ENCODE measurements at places on chromosomes 6 and 20.

DNA sequence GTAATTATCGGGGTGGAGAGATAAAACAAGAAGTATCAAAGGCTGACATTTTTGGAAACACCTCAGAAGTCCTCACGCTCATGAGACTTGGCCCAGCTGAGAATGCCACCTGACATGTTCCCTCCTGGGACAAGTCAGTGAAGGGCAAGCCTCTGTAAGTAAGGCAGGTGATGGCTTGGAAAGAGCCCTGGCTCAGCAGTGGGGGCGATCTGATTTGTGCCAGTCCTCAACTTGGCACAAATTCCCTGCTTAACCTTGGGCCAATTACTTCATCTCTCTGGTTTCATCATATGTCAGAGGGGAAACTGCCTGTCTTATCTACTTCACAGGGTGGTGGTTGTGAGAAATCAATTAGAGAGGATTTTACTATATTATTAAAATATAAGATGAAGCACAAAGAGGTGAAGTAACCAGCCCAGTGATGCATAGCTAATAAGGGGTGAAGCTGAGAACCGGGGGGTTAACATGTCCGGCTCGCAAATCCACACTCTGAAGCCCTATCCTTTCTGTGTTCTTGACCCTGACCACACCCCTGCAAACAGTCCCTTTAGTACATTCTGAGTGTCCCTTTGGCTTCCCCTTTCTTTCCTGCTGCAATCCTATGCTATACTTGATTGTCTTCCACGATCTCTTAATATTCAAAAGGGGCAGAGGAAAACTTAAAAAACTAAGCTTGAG, 8.8 kb upstream of the MOCS1 start:
- no peak for DNase-seq

- peak; percentile 71 for DNase-seq
These were observed 12.4 kb upstream of the SPDEF start for GRCh38 chr6:34568341-34569201.

DNA sequence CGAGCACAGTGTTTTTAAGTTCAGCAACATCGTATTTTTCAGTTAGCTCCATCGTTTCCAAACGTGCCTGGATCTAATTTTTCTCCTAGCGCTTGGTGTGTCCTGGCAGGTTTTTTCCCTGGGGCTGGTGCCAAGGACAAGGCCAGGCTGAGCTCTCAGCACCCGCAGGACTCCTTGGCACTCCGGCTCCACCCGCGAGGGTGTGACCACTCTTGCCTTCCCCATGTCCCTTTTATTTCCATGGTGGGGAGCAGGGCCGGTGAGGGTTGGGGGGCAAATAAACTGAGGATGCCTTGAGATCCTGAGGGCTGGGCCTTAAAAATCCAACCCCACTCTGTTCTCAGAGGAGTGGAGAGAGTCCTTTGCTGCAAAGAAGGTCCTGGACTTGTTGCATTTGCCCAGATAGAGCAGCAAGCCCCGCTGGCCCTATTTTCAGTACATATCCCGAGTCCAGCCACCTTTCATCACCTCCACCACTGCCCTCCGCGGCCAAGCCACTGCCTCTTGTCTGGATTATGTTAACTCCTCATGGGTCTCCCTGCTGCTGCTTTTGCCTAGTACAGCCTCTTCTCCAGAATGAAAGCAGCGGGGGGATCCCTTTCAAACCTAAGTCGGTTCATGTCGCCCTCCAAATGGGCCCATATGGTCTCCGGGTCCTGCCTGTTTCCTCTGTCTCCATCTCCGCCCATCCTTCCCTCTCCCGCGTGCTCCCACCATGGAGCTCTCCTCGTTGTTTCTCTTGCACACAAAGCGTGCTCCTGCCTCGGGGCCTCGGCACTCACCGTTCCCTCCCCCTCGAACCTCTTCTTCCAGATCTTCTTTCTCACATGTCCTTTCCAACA, 4.5 kb upstream of the RAB44 start:
- no peak for DNase-seq

DNA sequence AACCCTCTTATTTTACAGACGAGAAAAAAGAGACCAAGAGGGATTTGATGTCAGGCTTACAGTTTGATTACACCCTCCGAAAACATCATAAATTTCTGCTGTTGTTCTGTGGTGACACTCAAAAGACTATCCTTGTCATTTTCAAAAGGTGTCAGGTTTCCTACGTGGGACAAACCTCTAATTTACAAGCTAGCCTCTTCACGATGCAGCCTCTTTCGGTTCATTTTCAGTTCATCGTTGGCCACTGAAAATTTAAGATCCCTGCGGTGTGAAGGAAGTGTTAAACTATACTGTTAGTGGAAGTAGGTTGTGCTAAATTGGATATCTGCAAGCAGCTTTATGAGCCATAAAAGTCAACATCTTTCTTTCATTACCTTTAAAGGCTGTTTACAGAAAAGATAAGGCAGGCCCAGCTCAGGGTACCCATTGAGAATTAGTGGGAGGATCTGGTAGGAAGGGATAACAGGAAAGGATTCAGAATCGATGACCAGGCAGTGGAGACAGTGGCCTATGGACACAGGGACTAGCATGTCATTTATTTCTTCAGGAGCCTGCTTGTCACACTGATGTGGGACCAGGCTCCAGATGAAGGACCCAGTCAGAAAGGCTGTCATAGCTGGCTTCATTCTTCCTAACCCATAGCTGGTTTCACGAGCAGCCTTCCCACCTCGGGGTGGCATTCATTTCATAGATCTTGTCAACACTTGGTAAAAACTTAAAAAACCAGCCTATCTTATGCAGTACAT, 329.1 kb upstream of the SOX4 start:
- peak; percentile 17 for DNase-seq

DNA sequence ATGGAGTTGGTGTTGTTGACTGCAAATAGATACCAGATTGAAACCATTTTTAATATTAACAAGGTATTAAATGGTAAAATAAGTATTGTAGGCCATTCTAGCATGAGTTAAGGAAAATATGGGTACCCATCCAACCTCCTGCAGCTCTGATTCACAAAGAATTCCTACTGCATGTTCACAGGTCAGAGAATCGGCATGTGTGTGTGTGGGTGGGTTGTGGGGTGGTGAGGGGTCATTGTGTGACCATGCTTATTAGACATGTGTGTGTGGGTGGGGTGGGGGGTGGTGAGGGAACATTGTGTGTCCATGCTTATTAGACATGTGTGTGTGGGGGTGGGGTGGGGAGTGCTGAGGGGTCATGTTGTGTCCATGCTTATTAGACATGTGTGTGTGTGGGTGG, 3.2 kb downstream of the IYD start:
- DNase-seq: no peak

DNA sequence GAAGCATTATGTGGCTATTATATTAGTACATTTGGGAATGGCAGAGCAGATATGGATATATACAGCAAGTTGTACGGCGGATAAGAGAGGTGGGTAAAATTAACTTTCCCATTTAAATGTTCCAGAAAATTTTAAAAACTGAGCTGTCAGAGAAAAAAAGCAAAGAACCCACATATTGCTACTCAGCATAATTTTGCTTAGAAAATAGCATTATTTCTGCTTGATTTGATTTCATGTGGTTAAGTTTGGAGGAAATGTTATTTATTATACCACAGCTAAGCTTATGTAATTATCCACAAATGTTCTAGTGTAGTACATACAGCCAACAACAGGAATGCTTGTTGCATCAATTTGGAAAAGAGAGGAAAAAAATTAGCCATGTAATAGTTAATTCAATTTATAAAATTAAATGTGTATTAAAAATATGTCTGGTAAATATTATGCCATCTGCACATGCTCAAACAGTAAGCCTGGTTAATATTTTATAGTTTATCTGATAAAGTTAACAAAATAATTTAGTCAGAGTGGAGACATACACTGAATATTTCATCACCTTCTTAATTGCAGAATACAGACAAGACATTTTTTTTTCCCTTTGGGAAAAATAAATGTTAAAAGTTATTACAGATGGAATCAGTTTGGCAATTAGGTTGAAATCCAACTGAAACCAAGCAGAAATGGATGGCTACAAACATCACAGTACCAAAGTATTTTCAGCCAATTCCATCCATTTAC, 172.1 kb upstream of the ID4 start:
- no peak for DNase-seq

DNA sequence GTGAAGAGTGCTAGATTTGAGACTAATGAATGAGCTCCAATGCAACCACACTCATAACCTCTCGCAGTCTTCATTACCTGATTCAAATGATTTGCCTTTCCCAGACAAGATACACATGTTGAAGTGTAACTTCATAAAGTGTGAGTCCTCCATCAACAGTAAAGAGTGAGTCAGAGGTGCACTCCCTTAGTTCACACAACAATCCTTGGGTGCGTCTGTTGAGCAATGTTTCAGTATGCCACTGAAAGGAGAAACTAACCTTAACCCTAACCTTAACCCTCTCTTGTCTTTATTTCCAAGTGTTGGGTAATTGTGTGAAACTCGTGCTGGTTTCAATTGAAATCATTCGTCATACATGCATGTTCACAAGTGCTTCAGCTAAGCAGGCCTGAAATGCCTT, 21.0 kb upstream of the RIN2 start:
- DNase-seq: peak; percentile 96

DNA sequence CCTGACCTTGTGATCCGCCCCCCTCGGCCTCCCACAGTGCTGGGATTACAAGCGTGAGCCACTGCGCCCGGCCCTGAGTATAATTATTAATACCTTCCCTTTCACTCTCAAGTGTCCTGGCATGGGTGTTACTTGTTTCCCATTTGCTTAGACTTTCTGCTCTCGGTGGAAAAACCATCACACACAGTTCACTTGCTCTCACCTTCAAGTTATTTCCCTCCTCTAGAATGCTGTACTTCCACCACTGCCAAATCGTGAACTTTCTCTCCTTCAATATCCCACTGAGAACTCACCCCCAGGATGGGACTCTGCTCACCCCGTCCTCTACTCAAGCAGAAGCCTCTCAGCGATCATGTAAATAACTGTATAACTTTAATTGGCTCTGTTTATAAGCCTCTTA, 4.6 kb upstream of the HIVEP1 start:
- no peak for DNase-seq

GRCh38 chr6:24547243-24547642, 52.5 kb downstream of the ALDH5A1 start:
- peak; percentile 26 for DNase-seq

DNA sequence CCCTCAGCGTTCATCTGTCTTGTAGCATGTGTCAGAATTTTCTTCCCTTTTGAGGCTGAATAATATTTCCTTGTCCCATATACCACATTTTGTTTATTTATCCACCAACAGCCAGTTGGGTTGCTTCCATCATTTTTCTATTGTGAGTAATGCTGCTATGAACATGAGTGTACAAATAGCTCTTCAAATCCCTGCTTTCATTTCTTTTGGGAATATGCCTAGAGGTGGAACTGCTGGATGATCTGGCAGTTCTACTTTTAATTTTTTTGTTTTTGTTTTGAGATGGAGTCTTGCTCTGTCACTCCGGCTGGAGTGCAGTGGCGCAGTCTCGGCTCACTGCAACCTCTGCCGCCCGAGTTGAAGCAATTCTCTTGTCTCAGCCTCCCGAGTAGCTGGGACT, 64.7 kb downstream of the SASH1 start:
- no peak for DNase-seq

- DNase-seq: peak; percentile 47
These were observed 6.3 kb upstream of the PPP1R16B start for GRCh38 chr20:38799203-38799602.

GRCh38 chr6:107982486-107982885, 24.5 kb upstream of the SEC63 start:
- DNase-seq: no peak

DNA sequence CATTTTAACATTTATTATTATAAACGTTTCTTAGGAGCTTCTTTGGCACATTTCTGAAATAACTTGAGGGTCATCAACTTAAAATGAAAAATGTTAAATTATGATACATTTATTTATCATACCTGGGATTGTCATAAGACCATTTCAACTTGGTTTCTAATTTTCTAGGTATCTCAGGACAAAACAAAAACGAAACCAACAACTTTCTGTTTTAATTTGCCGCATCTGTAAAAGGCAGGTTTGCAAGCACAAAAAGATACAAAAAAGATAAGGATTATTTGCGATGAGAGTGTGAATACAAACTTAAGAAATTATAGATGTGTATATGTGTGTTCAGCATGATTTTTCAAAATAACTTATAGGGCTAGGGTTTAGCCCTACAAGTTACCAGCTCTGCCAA, 395.0 kb upstream of the RUNX2 start:
- no peak for DNase-seq

DNA sequence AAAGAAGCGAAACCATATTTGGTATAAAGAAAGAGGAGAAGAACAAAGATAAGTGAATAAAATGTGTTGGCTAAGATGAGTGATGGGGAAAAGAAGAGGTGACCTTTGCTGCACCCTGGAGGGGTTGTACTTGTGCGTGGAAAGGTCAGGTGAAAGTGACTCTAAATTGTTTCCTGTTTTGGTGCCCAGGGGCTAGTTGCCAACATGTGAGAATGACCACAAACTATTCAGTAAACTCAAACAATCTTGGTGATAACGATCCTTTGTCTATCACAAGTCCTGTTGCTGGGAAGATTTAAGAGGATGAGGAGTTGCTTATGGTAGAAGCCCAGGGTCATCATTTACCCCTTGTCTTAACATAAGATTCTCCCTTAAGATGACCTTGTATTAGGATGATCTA, 57.9 kb downstream of the ADGRF5 start:
- no peak for DNase-seq

DNA sequence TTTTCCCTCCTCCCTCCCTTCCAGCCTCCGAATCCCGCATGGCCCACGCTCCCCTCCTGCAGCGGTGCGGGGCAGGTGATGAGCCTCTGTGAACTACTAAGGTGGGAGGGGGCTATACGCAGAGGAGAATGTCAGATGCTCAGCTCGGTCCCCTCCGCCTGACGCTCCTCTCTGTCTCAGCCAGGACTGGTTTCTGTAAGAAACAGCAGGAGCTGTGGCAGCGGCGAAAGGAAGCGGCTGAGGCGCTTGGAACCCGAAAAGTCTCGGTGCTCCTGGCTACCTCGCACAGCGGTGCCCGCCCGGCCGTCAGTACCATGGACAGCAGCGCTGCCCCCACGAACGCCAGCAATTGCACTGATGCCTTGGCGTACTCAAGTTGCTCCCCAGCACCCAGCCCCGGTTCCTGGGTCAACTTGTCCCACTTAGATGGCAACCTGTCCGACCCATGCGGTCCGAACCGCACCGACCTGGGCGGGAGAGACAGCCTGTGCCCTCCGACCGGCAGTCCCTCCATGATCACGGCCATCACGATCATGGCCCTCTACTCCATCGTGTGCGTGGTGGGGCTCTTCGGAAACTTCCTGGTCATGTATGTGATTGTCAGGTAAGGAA, at the start of gene OPRM1:
Gene OPRM1, plus strand, starts transcription at position 10 of the 612 bp plus-strand sequence. Its CDS starts 305 bp downstream, at position 315.
- peak; percentile 38 for DNase-seq

DNA sequence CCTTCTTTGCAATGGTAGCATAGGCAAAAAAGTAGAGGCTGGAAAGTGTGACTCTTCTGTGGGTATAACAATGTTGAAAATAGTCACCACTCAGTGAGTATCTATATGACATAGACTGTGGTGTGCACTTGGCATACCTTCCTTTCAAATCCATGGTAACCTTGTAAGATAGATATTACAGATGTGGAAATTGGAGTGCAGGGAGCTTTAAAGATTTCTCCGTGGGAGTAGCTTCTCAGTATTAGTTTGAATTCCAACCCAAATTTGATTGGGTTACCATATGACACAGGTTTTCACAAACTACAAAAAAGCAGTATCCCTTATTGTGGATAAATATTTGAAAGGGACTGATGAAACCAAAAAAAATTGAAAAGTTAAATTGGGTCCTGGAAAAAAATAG, 163.8 kb downstream of the CLVS2 start:
- DNase-seq: no peak
